ENCODE measurements at places on chromosomes 1 and 21.
A peak's percentile ranks its signal among the peaks of the same experiment; 100 is the strongest.

DNA sequence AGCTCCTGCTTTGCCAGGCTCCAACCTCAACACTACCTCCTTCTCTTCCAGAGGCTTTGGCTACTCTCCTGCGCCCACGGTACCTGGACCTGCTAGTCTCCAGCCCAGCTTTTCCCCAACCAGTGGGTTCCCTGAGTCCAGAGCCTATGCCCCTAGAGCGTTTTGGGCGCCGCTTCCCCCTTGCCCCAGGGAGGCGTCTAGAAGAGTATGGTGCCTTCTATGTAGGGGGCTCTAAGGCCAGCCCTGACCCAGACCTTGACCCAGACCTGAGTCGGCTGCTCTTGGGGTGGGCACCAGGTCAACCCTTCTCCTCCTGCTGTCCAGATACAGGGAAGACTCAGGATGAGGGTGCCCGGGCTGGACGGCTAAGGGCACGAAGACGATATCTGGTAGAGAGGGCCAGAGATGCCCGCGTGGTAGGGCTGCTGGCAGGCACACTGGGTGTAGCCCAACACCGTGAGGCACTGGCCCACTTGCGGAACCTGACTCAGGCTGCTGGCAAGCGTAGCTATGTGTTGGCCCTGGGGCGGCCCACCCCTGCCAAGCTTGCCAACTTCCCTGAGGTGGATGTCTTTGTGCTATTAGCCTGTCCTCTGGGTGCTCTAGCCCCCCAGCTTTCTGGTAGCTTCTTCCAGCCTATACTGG lies 1.6 kb downstream of the DPH2 start:
- no peak for DNase-seq

- no peak for DNase-seq
Observed at GRCh38 chr1:54919367-54920359, 32.7 kb upstream of the DHCR24 start.

- no peak for DNase-seq
Observed at GRCh38 chr1:209787551-209787950, 3.2 kb upstream of the C1orf74 start.

DNA sequence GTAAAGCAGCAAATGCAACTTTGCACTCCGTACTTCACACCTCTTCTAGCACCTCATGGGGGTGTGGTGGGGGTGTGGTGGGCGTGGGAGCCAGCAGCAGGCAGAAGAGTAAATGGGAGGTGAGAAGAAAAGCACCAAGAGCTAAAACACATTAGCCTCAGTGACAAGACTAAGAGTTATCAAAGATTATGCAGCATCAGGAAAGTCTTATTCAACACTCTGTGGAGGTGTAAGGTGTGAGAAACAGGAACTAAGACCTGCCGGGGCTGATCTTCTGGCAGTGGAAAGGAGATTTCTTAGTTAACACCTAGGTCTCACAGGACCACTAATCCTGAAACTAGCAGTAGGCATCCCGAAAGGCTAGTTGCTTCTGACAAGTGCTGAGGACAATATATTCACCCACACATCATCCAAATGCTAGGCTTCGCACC lies 9.9 kb downstream of the TGFBR3 start:
- peak; percentile 81 for DNase-seq

- no peak for DNase-seq
Observed at GRCh38 chr1:247291833-247292561, 36.1 kb downstream of the VN1R5 start.
